Subcutaneous preadipocyte (primary cell): ENCODE measurements at places on chromosomes 5 and 9. TPM values are rescaled to one million over a fixed set of nuclear protein-coding genes. Genes with fewer than 3 reads are reported as not detected.

KIF4B gene
- under 0.01 TPM in 1 of 2 replicates, not detected in the other for total RNA-seq

PTGDS gene
- total RNA-seq = 0.59 and 4.8 TPM in 2 replicates

BAG1 gene
- total RNA-seq = 18.6 and 25.0 TPM in 2 replicates

SEMA4D gene
- total RNA-seq = 0.37 and 0.39 TPM in 2 replicates

PCDHB6 gene
- total RNA-seq = under 0.01 TPM in 2 replicates

ADAMTS2 gene
- 37.9 and 39.7 TPM in 2 replicates for total RNA-seq

KCNT1 gene
- not detected in 2 replicates for total RNA-seq

PCDHB10 gene
- total RNA-seq = under 0.01 TPM in 2 replicates

BRD3 gene
- 5.5 and 6.6 TPM in 2 replicates for total RNA-seq

FAM81B gene
- not detected in 2 replicates for total RNA-seq
